ENCODE measurements at places on chromosomes 5 and 9.

DNA sequence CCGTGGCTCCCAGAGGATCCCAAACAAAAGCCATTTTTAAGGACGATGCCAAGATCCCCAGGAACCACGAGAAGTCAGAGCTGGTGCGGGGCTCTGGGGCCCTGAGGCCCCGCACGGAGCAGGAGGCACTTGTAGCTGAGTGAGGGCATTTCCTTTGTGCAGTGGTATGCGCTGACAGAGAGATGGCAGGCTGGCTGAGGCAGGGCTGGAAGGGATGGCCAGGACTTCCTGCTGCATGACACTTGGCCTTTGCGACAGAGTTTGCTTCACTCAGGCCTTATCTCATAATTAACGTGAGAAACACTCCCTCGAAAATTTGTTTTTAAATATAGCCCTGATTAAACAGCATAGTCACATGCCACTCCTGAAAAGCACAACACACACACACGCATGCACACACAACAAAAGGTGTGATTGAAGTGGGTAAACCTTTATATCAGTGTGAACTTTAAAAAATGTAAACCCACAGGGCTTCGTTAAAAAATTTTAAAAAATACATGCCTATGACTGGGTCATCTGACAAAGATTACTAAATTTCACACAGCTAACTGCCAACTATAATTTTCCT is 536.6 kb downstream of the PDE4D start:
- peak; percentile 45 for DNase-seq

DNA sequence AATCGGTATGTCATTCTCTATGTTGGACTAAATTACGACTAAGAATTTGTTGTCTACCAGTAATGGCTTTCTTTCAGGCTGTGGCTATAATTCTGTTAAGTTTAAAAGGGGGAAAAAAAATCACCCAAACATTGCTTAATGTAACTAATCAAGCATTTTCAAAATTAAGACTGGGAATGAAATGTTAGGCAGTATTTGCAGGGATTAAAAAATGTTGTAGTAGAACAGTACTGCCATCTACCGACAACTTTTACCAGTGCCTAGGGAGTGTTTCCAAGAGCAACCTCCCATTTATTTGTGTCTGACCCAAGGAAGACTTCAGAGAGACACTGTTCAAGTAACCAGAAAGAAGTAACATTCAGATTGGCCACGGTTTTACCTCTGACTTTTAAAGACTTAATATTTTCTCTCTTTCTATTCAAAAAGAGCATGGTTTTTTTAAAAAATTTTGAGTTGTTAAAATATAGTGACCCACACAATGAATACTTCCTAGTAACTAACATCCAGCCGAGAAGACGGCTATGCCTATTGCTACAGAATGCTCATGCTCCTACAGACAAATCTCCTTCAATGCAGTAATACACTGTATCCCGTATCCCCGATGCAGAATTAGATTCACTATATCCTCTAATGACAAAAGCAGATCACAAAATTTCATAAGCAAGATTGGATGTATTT is 92.4 kb downstream of the ARL15 start:
- no peak for DNase-seq

GRCh38 chr5:30505014-30505886 is 688.2 kb upstream of the CDH6 start:
- no peak for DNase-seq

DNA sequence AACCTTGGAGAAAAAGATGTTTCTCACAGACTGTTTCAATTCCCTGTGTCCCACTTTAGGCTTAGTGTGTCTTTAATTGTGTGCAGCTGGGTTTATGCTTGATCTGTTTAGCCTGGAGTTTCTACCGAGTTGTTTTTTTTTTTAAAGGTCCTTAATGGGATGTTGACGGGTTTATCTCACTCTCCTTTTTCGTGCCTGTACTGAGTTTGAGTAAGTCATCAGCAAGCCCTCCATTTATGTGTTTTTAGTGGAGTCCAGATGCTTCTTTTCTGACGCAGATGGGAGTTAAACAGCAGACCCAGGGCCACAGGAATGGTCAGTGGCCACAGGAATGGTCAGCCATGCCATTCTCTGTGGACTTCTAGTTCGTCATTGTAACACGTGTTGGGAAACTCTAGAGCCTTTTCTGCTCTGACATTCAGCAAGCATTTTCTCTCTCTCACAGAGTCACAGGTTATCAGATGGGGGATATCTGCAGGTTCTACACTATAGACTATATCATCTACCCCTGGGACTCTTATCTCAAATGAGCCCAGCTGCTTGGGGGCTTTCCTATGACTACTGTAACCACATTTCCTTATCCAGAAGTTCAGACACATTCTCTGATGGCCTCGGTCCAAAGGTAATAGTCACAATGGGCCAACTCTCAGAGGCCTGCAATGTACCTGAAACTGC is 190.5 kb downstream of the TTLL11 start:
- no peak for DNase-seq

DNA sequence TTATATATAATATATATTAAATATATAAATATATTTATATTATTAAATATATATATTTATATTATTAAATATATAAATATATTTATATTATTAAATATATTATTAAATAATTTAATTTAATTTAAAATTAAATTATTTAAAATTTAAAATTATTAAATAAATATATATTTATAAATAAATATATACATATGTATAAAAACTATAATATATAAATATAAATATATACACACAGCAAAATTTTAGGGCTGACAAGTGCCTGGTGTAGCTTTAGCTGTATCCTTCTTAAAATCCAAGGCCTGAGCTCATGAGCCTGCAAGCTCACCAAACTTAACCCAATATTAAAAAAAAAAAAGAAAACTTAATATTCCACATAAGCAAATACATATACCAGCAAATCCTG is 53.2 kb downstream of the UBAP2 start:
- DNase-seq: no peak

GRCh38 chr5:24222876-24223275 is 421.9 kb downstream of the CDH10 start:
- DNase-seq: no peak

GRCh38 chr5:79798893-79799590 is 109.4 kb downstream of the CMYA5 start:
- DNase-seq: no peak

DNA sequence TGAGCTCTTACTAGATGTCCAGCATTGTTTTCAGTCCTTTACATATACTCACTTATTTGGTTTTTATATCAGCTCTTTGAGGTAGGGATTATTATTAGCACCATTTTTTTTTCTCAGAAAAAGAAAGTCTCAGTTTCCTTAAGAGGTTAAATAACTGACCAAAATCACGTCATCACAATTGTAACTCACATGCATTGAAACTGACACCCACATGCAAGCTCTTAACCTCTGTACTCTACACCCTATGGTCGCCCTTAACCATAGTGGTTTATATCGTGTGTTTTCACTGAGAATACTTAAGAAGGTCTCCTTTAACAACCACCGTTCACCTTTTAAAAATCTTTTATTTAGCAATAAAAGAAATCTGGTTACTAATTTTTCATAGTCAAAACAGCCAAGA is 61.0 kb downstream of the PRDM6 start:
- no peak for DNase-seq

DNA sequence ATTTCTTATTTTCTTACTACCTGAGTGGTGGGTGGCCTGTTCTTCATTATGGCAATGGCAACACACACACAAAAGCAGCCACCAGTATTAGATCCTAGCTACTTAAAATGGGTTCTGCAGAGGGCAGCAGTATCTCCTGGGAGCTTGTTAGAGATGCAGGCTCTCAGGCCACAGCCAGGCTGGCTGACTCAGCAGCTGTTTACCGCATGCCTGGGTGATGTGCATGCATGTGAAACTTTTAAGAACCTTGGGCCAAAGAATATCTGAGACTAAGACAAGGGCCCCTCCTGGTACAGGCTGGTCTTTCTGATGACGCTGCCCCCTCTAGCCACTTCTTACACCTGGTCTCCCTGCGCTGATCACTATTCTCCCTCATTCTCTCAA is 399.0 kb downstream of the MED10 start:
- DNase-seq: no peak

- no peak for DNase-seq
These were observed 16.1 kb upstream of the MRNIP start for GRCh38 chr5:179874536-179875292.

DNA sequence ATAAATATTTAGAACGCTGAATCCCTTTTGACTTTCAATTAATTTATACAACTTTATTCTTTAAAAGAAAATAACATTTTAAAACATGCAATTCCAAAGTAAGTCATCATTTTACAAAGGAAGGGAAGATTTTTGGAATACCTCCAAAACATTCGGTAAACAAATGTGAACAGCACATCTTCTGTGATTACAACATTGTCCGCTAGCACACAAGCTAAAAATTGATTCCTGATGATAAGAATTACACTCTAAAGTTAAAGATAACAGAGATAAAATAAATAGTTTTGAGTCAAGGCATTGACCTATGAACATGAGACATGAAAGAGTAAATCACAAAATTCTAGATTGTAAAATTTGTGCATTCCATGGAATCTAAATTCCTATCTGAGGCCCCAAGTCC is 56.2 kb upstream of the TRAF1 start:
- no peak for DNase-seq

- DNase-seq: no peak
These were observed 155.1 kb downstream of the BNC2 start for GRCh38 chr9:16715404-16715803.

GRCh38 chr9:97412626-97413385 is 910 bp downstream of the TDRD7 start:
- DNase-seq: no peak

- DNase-seq: peak; percentile 68
These were observed 17.3 kb downstream of the NFIB start for GRCh38 chr9:14296495-14297113.

- DNase-seq: no peak
These were observed 172.5 kb downstream of the CRB2 start for GRCh38 chr9:123528501-123528900.

DNA sequence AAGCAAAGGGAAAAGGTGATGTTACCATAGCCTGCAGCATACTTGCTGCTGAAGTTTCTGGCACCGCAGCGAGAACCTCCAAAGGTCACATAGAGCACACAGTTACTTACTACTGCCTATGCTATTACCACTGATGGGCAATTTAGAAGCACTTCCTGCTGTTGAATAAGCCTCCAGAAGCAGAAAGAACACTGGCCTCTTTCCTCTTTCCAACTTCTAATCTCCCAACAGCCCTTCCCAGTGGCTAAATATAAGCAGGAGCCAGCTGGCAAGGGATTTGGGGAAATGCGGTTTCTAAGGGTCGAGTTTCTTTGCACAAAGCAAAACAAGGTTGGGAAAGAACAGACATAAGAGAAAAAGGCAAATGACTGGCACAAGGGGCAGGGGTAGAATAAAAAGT is 669.2 kb upstream of the ACO1 start:
- no peak for DNase-seq

DNA sequence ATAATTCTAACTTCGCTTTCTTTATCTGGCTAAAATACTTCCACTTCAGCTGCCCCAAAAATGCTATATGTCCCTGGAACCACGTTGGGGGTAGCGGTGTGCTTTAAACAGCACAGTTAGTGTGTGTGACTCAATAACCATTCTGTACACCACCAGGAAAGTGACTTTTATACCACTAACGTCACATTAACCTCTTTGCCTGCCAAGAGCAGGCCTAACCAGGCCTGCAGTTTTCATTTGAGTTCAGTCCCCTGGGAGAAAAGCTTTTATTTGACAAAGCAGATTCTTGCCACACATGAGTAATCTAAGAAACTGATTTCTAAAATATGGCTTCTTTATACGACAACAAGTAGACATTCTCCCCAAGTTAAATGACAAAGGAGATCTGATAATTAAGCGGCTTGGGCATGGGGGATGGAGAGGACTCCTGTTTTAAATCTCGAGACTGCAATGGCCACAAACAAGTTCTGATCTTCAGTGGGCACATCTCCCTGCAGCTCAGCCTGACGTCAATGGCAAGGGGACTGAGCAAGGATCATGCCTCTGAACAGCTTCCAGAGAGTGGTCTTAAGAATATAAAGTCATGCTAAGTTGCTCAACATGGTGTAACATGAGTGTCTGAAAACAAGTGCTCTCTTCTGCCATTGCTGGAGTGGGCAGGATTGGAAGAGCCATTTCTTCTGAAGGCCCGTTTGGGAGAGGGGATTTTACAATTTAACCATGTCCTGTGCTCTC is 91.8 kb downstream of the GLIS3 start:
- no peak for DNase-seq

DNA sequence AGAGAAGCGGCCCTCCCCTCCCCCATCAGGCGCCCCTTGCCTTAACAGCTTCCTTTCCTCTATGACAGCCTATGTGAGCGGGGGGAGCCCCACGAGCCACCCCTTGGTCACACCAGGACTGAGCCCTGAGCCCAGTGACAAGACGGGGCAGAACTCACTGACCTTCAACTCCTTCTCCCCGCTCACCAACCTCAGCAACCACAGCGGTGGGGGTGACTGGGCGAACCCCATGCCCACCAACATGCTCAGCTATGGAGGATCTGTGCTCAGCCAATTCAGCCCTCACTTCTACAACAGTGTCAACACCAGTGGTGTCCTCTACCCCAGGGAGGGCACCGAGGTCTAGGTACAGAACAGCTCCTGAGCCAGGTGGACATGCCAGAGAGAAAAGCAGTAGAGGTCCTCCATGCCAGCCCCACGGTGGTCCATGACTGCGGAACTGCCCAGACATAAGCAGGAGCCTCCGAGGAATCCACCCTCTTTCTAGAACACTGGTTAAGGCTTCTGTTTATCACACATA is 2.6 kb downstream of the FOXI1 start:
- no peak for DNase-seq

DNA sequence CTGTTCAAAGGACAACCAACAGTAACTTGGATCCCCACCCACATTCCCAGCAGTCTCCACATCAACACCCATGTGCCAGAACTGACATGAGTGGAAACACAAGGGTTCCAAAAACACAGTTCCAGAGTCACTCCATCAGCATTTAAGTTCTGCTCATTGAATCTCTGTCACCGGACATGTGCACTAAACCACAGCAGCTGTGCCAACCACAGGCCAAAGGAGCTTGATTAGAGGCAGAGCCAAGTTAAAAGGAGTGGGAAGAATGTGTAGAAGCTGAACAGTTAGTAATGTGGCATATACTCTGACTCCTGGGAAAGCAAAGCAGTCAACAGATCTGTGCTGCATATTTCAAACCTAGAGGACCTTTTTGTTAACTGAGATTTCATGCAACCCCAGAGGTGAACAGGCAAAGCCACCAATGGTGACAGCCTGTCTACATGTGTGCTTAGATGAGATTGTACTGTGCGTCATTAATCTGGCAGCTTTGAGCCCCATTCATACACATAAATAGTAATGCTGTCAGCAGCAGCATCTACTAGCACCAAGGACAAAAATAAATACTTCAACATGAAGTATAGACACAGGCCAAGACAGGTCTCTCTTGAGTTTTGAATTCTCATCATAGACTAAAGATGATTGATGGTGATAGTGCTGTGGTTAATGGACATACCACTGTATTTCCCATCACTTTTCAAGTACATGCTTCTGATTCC is 16.4 kb upstream of the FST start:
- no peak for DNase-seq

DNA sequence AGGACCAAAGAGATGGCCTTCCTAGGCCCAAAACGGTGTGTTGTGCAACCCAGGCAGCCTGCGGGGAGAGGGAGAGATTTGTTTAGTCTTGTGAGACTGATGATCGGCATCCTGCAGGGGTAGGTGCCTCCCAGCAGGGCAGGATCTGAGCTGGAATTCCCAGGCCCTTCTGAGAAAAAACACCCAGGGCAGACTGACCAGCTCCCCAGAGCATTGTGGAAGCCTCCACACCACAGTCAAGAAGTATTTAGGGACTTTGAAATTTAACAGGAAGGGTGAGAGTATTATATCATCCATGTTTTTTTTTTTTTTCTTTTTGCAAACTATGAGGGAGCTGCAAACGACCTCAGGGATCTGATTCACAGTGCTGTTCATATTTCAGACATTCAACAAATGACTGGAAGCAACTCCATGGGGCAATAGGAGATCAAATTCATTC is 104.5 kb upstream of the LHFPL2 start:
- DNase-seq: no peak
